ENCODE measurements at places on chromosomes 7 and 10.

DNA sequence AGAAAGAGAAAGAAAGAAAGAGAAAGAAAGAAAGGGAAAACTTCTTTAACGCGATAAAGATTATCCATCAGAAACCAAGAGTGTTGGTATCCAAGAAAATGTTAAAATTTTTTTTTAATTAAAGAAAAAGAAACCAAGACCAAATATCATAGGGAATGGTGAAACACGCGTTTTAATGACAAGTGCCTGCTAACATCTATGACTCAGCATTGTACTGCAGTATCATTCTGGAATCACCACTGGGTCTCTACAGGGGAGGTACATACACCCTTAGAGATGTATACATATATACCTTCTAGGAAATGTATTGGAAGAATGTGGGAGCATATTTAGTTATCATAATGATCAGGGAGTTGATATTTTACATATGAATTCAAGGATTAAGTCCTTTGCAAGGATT lies 32.1 kb upstream of the PIK3AP1 start:
- no peak for DNase-seq

DNA sequence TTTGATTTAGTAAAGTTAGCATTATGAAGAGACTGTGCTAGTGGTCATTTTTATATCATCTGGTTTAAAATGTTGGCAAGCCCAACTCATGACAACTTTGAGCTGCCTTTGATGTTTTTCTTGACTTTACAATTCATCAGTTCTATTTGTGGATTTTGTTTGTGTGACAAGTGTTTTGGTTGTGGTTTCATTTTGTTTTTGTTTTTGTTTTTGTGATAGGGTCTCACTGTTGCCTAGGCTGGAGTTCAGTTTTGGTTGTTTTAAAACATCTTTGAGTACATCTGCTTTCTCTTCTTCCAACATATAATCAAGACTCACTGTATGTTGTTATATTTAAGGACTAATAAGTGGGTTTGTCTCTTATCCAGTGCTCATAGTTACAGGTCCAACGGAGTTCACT lies 17.6 kb upstream of the SFR1 start:
- no peak for DNase-seq

DNA sequence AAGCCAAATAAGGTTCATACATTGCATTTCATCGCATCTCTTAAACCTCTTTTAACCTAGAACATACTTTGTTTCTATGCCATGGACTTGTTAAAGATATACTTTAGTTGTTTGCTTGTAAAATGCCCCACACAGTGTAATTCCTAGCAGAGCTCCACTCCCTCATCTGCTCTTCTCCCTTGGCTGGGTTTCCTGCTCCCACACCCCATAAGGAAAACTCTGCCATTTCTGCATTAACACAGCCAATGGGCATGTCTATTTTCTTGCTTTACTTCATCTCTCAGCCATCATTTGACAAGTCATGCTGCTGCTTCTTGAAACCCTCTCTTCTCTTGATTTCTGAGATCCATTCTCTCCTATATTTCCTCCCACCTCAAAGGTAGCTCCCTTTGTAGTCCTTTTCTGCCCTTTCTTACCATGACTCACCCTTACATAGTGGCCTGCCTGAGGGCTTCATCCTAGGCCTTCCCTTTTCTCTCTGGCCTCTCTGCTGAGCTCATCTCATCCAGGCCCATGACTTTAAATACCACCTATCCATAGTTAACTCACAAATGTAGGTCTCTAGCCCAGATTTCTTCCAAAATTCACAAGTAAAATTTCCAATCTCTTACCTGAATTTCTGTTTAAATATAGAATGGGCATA lies 471.4 kb downstream of the ADRA2A start:
- no peak for DNase-seq

GRCh38 chr7:104412911-104413310 lies 84.5 kb downstream of the LHFPL3 start:
- DNase-seq: peak; percentile 39

DNA sequence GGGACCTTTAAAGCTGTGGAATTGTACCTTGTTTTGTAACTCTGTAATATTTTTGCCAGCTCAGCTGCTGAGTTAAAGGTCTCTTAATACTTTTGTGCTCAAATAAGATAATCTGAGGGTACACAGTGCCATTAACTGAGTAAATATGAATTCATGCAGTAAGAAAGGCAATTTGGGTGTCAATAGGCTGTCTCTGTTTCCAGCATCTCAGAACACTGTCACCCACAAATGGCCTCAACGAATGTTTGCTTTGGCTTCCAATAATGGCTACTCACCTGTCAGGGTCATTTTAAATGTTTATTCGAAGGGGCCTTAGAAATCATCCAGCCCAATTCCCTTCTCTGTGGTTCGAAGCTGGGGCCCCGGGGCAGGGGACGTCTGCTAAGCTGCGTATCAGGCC lies 225.4 kb downstream of the ZMYND11 start:
- DNase-seq: no peak

DNA sequence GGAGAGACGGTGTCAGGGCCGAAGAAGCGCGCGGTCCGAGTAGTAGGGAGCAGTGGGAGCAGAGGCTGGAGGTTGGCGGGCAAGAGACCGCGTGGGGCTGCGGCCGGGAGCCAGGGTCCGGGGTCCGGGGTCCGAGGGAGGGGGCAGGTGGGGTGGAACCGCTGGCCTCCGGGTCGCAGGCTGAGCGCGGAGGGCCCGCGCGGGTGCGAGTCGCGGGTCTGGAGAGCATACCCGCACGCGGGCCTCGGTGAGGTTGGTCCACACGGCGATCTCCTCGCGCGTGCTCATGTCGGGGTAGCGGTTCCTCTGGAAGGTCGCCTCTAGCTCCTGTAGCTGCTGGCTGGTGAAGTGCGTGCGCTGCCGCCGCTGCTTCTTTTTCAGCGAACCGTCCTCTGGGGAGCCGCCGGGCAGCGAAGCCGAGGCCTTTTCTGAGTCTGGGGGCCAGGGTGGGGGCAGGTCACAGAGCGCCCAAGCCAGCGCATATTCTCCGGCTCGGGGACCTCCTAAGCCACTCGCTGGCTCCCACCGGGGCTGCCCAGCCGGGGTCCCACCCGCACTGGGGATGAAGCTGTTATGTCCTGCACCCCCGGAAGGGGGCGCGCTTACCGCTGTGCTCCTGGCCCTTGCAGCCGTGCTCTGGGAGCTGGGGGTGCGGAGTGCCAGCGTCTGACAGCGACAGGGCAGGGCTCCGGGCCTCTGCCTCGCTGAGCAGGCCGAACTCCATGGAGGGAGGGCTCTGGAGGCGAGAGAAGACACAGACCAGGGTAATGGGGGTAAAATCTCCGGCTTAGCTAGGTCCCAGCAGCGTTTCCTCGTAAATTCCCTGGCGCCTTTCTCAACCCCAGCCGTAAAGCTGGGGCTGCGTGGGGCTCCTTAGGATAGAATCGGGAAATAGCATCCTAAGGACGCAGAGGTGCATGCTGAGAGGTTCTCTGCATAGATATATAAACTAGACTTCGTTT lies 5.5 kb downstream of the ELOVL3 start:
- peak; percentile 54 for DNase-seq

GRCh38 chr10:71881647-71882355 lies 30.8 kb upstream of the PSAP start:
- no peak for DNase-seq

DNA sequence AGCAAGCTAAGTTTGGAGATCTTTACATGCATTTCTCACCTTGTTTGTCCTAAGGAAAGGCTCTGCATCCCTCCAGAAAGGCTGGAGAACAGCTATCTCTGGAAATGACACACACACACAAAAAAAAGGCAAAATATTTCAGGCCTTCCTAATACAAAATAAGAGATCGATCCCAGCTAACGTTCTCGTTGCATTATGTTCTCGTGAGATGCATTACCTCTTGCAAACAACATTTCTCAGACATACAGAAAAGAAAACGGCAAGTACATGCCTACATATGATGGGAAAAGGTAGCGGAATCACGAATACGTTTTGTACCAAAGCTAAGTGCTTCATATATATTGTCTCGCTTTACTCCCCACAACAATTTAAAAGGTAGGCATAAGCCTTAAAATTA lies 488 bp downstream of the MTERF1 start:
- no peak for DNase-seq

DNA sequence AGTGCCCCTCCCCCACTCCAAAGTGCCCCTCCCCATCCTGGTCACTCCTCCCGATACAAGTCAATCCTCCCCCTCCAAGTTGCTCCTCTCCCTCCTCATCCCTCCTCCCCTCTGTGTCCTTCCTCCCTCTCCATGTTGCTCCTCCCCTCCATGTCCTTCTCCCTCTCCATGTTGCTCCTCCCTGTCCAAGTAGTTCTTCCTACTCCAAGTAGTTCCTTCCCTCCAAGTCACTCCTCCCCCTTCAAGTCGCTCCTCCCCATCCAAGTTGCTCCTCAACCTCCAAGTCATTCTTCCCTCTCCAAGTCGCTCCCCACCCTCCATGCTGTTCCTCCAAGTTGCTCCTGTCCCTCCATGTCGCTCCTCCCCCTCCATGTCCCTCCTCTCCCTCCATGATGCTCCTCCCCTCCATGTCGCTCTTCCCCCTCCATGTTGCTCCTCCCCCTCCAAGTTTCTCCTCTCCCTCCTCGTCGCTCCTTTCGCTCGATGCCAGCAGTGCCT lies 8.6 kb upstream of the WBP1L start:
- DNase-seq: no peak

DNA sequence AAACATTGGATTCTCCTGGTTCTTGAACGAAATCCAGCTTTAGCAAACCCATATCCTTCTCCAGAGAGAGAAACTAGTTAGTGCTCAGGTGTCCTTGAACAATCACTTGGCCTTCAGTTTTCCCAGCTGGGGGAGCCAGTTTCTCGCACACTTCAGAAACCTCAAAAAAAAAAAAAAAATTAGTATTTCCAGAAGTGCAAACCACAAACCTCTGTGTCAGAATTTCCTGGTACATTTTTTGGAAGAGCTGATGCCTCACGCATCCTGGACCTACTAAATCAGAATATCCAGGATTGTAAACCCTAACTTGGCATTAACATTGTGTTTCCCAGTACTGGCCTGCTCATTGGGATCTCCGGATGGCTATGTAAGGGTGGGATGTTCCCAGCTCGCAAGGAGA lies 143.4 kb upstream of the EGR2 start:
- DNase-seq: no peak

DNA sequence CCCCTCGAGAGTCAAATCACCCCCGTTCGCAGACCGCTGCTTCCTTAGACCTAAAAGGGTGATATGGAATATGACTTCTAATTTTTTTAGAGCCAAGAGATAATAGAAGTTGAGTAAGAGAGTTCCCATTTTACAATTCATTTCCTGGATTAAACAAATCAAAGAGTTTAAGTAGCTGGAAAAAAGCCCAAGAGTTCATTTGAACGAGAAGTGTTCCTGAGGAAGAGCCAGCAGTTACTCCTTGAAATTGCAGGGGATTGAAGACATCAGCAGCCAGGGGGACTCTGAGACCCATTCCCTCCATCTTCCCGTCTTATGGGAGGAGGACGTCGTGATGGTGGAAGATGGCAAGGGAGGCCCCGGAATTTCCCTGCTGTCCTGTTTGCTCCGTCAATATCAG lies 277.0 kb downstream of the WDR11 start:
- peak; percentile 16 for DNase-seq

DNA sequence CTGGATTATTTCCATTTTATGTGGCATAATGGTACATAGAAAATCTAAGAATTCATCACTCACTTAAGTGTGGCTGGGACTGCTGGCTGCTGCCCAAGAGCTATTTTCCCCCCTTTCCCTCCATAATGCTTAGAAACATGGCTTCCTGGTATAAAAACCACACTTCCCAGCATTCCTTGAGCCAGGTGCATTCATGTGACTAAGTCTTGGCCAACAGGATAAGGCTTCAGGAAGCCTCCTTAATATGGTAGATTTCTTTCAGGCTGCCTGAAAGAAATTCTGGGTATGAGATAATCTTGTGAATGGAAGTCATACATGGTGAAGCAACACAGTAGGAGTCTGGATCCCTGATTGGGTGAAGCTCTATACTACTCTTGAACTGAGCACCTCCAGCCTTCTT lies 178.0 kb downstream of the JAZF1 start:
- DNase-seq: no peak

DNA sequence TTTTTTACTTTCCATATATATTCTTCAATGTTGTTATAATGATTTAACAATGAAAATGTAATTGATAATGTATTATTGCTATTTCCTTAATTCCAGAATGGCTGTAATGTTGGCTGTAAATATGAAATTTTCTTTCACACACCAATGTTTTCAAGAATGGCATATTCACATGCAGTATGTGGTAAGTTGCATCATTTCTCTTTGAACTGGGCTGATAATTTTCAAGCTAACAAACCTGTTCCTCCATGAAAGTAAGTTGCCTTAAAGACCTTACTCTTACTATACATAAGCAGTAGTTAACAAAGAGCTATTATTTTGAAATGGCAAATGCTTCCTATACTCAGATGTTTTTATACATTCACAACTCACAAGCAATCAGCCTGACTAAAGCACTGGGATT lies 154.5 kb downstream of the TMEM168 start:
- peak; percentile 42 for DNase-seq

GRCh38 chr7:15352421-15353206 lies 209.2 kb downstream of the AGMO start:
- DNase-seq: no peak

DNA sequence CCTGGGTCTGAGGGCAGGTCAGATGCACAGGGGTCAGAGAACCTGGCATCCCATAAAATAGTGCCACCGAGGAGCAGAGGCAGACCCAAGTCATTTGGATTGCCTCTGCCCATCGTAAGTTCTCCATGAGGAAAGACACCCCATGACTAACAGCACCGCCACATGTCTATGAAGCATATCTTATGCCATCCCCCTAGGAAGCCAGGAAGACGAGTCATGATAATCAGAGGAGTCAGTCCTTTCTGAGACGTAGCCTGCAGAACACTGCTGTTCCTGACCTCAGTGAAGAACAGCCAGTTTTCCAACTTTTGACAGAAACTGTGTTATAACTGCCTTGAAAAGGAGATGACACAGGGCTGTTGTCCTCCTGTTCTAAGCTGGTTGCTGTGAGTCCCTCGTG lies 51.2 kb downstream of the INSYN2A start:
- DNase-seq: no peak

DNA sequence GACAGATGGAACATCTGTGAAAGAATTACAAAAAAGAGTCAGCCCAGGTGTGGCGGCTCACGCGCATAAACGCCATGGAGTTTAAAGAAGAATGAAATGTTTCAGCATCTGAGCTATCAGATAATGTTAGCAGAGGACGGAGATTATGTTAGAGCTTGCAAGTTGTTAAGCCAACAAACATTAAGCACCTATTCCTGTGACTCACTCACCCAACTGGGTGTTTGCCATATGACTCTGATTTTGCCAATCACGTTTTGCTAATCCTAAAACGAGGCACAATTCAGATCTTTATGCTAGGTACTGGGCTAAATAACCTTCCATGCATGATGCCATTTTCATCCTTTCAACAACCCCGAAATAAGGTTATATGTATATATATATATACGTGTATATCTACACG lies 29.0 kb upstream of the CCNY start:
- DNase-seq: no peak

DNA sequence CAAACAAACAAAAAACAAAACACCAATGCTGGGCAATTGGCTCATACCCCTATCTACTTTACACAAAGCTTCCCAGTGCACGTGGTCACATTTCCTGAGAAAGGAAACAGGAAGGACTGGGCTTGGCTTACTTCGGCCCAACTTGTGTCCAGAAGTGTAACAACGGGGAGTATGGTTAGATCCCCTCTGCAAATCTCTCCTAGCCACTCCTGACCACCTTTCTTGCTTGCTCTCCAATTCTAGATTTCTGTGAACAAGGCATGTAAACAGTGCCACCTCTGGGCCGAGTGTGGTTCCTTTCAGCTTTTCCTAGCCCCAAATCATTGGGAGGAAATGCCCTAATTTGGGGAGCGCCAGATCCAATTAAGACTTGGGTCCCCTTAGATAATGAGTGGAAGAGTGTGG lies 21.0 kb upstream of the FRAT2 start:
- DNase-seq: peak; percentile 31

GRCh38 chr7:158975526-158976467 lies 119.4 kb downstream of the DYNC2I1 start:
- DNase-seq: no peak

- no peak for DNase-seq
Observed at GRCh38 chr7:767941-768731, 41.1 kb upstream of the PRKAR1B start.

All from eye (tissue), 1 donor.